ENCODE measurements at places on chromosomes 11 and 22.

- DNase-seq, result no peak
These were observed 6.2 kb downstream of the CHORDC1 start for GRCh38 chr11:90216611-90217010.

DNA sequence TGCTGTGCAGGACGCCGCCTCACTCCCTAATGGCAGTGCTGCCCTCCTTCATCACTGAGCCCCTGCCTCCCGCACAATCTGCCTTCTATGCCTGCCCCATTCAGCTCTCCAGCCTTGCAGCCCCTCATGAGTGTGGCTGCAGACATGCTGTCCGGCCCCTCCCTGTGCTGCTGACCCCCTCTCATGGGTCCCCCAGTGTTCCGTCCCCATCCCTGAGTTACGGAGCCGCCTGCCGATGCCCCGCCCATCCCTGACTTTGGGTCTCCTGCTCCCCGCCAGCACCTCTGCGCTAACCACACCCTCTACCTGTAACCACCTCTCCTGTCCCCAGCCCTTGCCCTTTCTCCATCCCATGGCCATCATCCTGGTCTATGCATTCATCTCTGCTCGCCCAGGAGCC lies 33.3 kb downstream of the CTTN start:
- DNase-seq, result no peak

- no peak for DNase-seq
These were observed 14.7 kb downstream of the ZBTB44 start for GRCh38 chr11:130299978-130300377.

GRCh38 chr22:29716814-29717545 lies 2.8 kb upstream of the CABP7 start:
- DNase-seq, result no peak

DNA sequence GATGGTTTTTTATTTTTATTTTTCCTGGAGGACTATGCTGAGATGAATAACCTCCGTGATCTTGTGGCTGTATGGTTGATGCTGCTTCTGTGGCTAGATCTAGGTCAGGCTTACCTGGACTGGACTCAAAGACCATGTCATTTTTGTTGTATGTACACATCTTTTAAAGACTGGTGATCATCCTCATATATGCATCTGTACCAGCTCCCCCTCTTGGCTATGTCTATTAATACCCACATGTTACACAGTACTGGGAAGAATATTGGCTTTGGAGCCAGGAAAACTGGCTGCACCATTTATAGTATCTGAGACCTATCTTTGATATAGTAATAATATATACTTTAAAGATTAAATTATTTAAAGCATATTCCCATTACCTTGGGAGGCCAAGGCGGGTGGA lies 18.4 kb upstream of the PITPNB start:
- no peak for DNase-seq

- no peak for DNase-seq
These were observed 8.3 kb upstream of the FOLR2 start for GRCh38 chr11:72208281-72208680.

GRCh38 chr11:120030411-120030810 lies 107.5 kb downstream of the TRIM29 start:
- no peak for DNase-seq

DNA sequence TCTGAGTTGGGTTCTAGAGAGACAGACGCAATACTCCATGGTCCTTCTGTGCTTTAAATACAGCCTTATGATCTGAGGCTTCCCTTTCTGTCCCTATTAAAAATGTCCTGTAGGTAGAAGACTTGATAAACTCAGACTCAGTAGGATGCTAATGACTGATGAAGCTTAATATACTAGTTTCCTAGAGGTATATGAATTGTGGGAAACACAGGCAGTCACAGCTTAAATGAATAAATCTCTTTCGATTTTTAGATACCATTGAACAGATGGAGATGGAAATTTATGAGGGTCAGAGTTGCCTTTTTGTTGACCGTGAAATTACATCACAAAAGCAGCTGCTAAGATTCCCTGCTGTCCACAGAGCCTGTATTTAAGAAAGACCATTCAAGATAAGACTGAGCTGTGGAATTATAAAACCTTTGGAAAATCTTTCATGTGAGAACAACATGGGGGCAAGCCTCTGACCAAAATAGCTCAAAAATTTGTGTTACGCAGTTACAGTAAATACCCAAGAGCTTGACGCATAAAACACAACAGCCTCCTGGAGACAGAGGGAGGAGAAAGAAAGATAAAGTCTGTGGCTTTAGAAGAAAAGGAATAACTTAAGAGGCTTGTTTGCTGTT lies 172.3 kb downstream of the AASDHPPT start:
- no peak for DNase-seq

GRCh38 chr11:101912823-101913284 lies 2.0 kb upstream of the CEP126 start:
- no peak for DNase-seq

GRCh38 chr11:86377972-86378371 lies 3.3 kb downstream of the CCDC81 start:
- no peak for DNase-seq

- no peak for DNase-seq
These were observed 50.9 kb downstream of the TRIOBP start for GRCh38 chr22:37747715-37748100.

DNA sequence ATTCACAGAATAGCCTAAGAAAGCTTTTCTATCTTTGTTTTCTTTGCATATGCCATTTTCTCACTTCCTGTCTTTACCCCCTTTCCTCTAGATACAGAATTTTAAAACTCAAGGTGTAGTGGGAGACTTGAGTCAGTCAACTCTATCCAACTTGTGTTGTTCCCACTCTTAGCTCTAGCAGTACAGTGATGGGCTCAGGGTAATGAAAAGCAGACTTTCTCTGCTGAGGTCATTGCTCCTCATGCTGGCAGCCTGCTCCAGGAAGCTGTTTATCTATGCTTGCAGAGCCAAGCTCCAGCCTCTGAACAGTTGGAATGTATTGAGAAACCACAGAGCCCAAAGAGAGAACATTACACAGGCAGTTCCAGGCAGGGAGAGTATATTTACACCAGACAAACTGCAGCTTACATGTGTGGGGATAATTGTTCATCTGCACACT lies 68.1 kb downstream of the CSTPP1 start:
- DNase-seq, result no peak

GRCh38 chr11:41954034-41954433 lies 494.6 kb upstream of the LRRC4C start:
- no peak for DNase-seq

GRCh38 chr11:2355000-2355644 lies 22.0 kb upstream of the CD81 start:
- DNase-seq, result no peak

GRCh38 chr11:120031156-120031555 lies 106.8 kb downstream of the TRIM29 start:
- no peak for DNase-seq

- no peak for DNase-seq
These were observed at the start of gene TCN2 for GRCh38 chr22:30606455-30607299. Gene TCN2 (plus strand): TSS chr22:30607174. CDS start chr22:30607332, 158 bp downstream.

- DNase-seq, result no peak
These were observed 38.7 kb downstream of the REXO2 start for GRCh38 chr11:114478001-114478410.

- DNase-seq, result no peak
These were observed 19.2 kb upstream of the PGM2L1 start for GRCh38 chr11:74417379-74417804.

GRCh38 chr11:134342572-134343340 lies 11.0 kb downstream of the GLB1L2 start:
- DNase-seq, result no peak

- no peak for DNase-seq
These were observed 90.4 kb downstream of the APIP start for GRCh38 chr11:34825670-34826383.

DNA sequence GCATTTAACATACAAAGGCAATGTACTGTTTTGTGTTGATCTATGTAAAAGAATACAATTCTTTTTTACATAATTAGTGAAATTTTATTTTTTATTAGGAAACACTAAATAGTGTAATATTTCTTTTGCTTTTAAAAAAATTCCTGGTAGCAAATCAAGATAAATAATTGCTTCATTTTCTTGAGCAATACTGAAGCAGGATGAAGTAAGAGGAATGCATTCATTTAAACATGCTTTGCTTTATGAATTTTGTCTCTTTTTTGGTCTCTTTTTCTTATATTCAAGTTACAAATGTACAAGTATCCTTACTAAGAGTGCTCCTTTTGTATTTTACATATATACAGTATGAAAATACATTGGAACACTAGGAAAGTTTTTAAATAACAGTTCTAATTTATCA lies 144.4 kb upstream of the TEAD1 start:
- no peak for DNase-seq

- no peak for DNase-seq
These were observed 977.0 kb upstream of the CHORDC1 start for GRCh38 chr11:91199866-91200265.

- no peak for DNase-seq
These were observed 364.7 kb downstream of the METTL15 start for GRCh38 chr11:28472904-28473303.

DNA sequence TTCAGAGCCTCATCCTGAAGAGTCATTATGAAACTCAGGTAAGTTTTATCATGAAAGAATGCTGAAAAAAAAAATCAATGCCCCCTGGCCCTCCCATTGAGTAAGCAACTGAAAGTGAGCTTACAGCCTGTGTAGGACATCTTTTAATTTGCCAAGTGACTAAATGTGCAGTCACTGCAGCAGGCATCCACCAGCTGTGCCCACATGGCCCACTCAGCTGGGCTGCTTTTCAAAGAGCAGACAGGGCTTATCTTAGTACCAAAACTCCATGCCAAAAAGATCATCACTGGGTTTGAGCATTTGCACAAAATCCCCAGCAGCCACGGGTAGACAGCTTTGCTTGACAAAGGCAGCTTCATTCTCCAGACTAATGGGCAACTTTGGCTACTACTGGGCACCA lies 709.7 kb downstream of the NTM start:
- no peak for DNase-seq

DNA sequence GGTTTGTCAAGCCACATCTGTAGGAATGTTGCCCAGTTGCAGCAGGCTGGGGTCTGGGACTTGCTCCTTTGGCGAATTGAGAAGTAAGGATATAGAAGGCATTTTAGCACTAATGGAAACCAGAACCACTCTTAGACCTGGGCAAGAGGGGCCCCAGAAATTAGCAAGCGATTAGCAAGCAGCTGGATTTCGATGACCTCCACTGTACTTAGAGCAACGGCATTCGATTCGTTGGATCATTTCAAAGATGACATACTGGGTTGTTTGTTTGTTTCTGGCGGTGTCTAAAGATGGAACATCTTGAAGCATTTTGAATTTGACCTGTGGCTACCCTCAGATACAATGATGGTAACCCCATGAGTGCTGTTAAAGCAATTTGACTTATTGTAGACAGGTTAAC lies 1.2 kb upstream of the CDPF1 start:
- DNase-seq, result no peak

GRCh38 chr22:21797444-21798221 lies 62.0 kb upstream of the YPEL1 start:
- no peak for DNase-seq

DNA sequence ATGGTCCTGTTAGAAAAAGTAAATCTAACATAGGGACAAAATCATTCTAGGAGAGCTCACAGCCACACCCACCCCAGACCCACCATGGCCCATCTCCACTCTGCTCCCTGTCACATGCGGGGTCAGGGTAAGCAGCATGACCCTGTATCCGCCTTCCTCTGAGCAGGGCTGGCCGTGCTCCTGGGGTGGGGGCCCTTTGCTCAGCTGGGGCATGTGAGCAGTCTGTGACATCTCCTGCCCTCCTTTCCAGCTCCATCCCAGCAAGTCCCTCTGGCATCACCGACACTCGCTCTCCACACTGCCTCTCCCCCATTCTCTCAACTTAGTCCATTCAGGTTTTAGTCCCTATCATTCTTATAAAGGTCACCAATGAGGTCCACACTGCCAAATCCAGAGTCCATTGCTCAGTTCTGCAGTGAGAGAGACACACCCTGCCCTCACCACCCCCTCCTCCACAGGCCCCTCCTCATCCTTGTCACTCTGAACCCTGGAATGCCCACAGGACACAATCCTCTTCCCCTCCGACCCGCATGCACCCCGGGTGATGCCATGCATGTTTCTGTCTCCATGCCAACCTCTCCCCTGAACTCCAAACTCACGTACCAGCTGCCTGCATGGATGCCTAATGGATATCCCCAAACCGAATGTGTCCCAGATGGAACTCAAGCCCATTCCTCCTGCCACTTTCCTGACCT lies 65.1 kb upstream of the PITPNB start:
- no peak for DNase-seq

GRCh38 chr11:70603114-70603755 lies 204.9 kb downstream of the CTTN start:
- no peak for DNase-seq

DNA sequence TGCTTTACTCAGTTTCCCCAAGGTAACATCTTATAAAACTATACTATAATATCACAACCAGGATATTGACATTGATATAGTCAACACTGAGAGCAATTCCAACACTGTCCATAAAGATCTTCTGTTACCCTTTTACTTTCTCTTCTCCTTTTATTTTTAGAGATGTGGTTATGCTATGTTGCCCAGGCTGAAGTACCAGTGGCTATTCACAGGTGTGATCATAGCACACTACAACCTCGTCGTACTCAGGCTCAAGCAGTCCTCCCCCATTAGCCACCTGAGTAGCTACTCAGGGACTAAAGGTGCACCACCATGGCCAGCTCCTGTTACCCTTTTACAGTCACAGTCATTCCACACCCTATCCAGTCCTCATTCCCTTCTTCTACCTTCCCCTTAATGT lies 119.7 kb downstream of the CWF19L2 start:
- DNase-seq, result no peak

DNA sequence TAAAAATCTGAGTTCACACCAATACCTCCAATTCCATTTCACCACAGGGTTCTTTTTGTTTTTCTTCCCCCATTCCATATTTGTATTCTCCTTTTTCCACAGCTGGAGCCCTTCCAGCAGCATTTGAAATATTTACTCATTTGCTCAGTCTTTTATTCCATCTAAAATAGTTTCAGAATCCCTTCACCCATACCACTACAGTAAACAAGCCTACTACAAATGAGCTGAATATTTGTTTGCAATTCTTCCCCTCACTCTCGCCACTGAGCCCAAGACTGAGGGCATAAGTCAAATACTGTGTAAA lies 46.4 kb downstream of the ZNF143 start:
- no peak for DNase-seq

GRCh38 chr11:119108857-119109221 lies 1.7 kb downstream of the C2CD2L start:
- DNase-seq, result no peak

GRCh38 chr11:120281143-120281795 lies 41.3 kb downstream of the POU2F3 start:
- no peak for DNase-seq

GRCh38 chr11:91081440-91082043 lies 858.7 kb upstream of the CHORDC1 start:
- DNase-seq, result no peak

Data from activated T-helper 1 cell treated with anti-CD3 and anti-CD28 coated beads, Interleukin-2, amount 50 U/mL, for 16 hours (primary cell).